ENCODE measurements at places on chromosomes 4 and X.

- peak; percentile 31 for DNase-seq
Observed at GRCh38 chrX:25015486-25016360, at the start of gene ARX. TSS of gene ARX (minus strand) at chrX:25015965. CDS start at chrX:25015737, 228 bp downstream.

GRCh38 chrX:46873746-46874145 is 36.9 kb downstream of the RP2 start:
- DNase-seq: no peak

DNA sequence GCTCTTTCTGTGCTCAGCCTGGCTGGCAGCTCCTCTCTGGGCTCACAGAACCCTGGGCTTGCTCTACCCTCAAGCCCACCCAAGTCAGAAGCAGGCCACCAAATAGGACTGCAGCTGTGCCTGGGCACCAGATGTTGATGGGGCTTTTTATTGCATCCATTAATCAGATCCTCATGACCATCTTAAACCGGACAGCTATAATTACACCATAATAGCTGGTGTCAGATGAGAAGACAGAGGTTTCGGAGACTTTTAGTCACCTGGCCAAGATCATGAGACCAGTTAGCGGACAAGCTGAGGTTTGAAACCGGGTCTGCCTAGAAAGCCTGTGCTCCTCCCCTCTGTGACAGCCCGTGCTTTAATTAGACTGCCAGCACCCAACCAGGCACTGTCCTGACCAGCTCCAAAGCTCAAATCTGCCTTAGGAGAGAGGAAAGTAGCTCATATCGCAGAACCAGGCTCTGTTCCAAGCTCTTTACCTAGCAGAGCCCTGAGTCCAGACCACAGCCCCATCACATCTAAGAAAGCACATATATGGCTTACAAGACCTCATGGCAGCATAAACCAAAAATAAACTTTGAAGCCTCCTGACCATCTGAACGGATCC is 88.9 kb downstream of the JAKMIP1 start:
- DNase-seq: no peak

- DNase-seq: no peak
Observed at GRCh38 chr4:141957416-141957815, 321.0 kb downstream of the IL15 start.
